Cardiac septum (tissue), 1 donor: ENCODE measurements at places on chromosomes 4 and X. TPM values are rescaled to one million over a fixed set of nuclear protein-coding genes. Genes with fewer than 3 reads are reported as not detected.

C4orf54 gene
- 1.3 TPM for total RNA-seq

CCNG2 gene
- total RNA-seq, result 10.5 TPM

- DNase-seq, result no peak
Observed at GRCh38 chr4:181138116-181138515, 1105.1 kb upstream of the TENM3 start.

DNA sequence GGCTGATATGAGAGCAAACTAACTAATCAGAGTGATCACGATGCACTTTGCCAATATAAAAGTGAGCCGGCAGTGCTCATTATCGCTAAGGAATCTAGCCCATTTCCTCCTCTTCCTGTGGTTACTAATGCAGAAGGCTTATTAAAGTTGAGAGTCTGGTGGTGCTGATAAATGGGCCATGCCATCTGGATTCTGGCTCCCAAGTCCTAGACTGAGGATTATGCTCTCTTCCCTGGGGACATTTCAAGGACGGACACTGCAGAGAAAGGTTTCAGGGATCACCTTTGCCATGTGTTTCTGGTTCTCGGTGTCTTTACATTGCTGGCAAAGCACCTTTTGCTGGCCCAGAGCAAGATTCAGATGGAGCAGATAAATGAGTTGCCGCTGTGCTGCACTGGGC is 85.3 kb downstream of the RTL5 start:
- DNase-seq, result no peak

GRCh38 chr4:47733302-47734175 is 104.3 kb downstream of the CORIN start:
- no peak for DNase-seq

- DNase-seq, result no peak
Observed at GRCh38 chrX:102155806-102156179, at the start of gene BEX5. TSS of gene BEX5 (minus strand) at chrX:102155977. CDS start at chrX:102154265, 1,712 bp downstream.
